Eye (tissue), 1 donor: ENCODE measurements at places on chromosomes 1 and 21.

DNA sequence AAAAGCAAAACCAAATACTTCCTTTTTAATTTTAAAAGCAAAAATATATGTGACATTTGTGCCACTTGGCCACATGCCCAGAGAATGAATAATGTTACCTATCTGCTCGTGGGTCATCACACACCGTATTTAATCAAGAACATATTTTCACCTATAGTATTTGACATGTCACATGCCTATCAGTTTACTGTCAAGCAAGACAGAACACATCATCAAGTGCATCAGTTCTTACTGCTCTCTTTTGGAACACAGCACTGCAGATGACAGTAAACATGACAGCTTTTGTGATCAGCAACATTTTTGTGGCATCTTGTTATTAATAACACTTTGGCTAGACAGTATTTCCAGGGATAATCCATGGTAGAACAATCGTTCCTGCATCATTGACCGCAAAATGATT, 134.4 kb downstream of the LRRC7 start:
- no peak for DNase-seq

GRCh38 chr21:43206231-43207042, 37.6 kb downstream of the CRYAA start:
- no peak for DNase-seq

DNA sequence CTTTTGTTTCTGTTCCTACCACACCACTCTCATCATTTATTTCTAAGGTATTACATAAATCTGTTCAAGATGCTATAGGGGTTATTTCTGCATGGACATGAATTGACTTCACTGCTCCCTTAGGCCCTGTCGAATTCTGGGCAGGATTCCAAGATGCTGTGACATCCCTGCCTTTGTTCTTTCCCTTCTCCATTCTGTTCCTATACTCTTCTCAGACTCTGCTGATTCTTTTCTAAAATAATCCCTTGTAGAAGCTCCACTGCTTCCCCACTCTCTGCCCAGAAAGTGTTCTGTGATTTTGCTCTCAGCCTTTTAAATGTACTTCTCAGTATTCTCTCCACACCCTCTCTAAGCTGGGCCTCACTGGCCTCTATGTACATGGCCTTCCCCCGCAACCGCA, 99.2 kb downstream of the PHTF1 start:
- peak; percentile 75 for DNase-seq

- peak; percentile 78 for DNase-seq
These were observed 16.5 kb downstream of the ZNF697 start for GRCh38 chr1:119631433-119632102.

DNA sequence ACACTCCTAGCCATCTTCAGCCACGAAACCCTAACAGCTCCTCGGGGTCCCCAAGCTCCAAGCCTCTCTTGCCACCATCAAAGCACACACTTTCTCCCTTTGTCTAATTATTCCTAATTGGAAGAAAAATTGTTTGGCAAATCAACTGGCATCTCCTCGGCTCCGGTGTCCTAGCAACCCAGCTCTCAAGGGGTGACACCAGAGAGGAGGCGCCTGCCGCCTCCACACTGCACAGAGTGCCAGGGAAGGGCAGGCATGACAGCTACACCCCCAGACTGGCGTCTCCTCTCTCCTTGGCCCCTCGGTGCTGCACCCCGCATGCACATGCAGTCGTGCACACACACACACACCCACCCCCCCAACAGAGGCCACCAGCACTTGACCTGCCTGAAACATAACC, 18.2 kb upstream of the GJB5 start:
- DNase-seq, result no peak

DNA sequence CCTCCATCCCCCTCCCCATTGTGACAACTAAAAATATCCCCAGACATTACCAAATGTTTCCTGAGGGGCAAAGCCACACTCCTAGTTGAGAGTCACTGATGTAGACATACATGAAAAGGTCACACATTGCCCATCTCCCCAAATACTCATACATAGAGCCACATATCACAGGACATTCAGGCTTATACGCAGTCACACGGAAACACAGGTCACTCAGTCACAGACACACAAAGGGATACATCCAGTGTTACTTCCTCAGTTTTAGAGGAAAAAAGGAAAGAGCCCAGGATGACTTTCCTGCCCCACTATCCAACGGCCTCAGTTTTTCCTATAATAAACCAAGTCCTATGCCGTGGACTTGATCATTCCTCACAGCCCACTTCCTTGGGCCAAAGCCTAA, 1.9 kb downstream of the SLC39A1 start:
- no peak for DNase-seq

GRCh38 chr1:234987415-234988154, 141.1 kb downstream of the TOMM20 start:
- peak; percentile 83 for DNase-seq

- no peak for DNase-seq
These were observed 339.2 kb upstream of the KAZN start for GRCh38 chr1:14259191-14259757.

DNA sequence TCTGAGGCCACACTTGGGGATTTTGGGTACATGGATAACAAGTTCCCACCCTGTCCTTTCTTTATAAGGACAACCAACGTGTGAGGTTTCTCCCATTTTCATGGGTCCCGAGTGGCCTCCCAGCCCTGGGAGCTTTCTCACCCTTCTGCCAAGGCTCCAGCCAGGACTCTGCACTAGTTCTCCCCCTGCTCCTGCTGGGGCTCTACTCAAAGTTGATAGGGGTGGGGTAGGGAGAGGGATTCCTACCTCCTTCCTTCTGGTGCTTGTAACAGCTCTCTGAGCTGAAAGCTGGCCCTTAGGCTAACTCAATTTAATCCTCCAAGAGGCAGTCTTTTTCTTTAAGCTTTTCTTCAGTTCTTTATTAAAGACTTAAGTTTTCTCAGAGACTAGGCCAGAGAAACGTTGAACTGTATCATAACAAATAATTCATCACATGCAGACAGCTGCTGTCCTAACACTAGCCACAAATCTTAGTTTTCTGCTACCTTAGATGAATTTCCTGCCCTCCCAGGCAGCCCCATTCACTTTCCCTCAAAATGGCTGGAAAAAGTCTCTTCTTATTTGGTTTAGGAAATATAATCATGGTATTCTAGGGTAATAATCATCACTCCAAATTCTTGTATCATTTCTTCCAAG, 22.4 kb upstream of the DR1 start:
- DNase-seq, result no peak

- no peak for DNase-seq
These were observed 44.1 kb upstream of the TINAGL1 start for GRCh38 chr1:31532173-31532572.

DNA sequence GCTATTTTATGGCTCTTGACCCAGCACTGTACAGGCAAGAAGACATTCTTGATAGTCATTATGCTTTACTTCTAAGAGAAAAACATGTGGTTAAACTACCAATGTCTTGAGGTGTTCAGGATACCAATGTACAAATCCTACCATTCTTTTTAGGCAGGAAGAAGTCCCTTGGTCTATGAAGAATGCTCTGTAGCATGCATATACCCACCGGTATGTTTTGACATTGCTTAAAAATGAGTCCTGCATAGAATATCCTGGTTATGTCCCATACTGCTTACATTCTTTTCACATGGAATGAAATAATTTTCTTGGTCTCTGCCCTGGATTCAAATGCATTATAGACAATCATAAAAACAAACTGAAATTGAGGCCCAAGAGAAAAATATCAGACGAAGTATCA, 4.8 kb downstream of the KRTAP27-1 start:
- no peak for DNase-seq

DNA sequence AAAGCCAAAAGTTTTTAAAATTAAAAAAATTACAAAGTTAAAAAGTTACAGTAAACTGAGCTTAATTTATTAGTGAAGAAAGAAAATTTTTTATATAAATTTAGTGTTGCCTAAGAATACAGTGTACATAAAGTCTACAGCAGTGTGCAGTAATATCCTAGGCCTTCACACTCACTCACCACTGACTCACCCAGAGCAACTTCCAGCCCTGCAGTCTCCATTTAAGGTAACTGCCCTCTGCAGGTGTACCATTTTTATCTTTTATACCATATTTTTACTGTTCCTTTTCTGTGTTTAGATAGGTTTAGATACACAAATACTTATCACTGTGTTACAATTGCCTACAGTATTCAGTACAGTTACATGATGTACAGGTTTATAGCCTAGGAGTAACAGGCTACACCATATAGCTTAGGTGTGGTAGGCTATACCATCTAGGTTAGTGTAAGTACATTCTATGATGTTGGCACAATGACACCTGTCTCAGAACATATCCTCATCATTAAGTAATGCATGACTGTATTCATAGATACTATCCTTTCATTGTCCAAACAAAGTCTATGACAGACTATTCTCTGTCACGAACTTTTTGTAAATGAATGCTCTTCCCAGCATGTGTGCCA, 78.6 kb upstream of the PBX1 start:
- DNase-seq, result no peak

DNA sequence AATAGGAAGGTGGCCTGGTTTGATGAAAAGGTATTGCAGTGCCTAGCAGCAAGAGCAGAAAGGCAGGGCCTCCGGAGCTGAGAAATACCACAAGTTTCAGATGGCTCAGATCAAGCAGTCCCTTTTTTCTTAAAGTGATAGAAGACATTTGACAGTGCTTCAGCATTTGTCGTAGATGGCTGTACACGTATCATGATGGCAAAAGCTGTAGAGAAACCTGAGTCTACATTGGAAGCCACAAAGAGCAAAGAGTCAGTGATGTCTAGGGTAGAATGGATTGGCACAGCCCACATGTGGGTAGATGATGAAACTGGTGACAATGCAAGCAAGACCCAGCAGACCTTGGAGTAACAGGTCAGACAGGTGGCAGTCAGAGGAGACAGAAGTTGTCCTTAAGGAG, 101.3 kb upstream of the ARTN start:
- DNase-seq, result no peak

DNA sequence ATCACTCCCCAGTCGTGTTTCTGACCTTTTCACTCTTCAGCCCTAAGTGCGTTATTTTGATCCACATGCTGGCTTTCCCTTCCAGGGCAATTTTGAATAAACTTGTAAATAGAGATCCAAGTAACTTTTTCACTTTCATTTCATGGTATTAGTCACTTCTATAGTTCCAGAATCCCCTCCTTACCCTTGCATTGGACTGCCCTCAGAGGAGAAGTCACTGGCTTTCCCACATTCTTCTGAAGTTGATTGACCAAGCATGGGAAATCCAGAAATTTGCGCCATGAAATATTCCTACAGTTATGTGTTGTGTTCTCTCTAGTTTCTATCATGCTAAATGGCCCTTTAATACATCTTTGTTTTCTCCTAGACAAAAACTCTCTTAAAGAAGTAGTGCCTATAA, 177.3 kb upstream of the GORAB start:
- DNase-seq, result no peak

DNA sequence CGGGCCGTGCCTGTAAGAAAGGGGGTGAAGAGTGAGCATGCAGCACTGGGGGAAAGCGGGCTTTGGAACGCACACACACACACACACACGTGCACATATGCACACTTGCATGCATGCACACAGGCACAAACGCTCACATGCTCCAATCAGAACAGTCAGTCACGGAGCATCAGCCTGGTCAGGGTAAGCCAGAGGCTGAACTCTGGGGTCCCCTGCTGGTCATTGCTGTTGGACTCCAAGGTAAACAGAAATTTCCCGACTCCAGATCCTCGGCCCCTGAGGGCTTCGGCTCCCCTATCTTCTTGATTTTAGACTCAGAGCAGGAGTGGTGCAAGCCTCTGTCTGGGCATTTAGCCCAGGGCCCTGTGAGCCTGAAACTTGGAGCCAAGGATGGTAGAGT, 54.2 kb downstream of the SYT2 start:
- DNase-seq, result peak; percentile 44

GRCh38 chr1:242242983-242243382, 244.1 kb upstream of the MAP1LC3C start:
- DNase-seq, result no peak
